Activated CD4-positive, alpha-beta T cell treated with anti-CD3 and anti-CD28 coated beads for 36 hours (primary cell): ENCODE measurements at places on chromosomes 5 and 9. TPM values are rescaled to one million over a fixed set of nuclear protein-coding genes. Genes with fewer than 3 reads are reported as not detected.

Gene FEM1C
- total RNA-seq, result 15.8 TPM

Gene FOXE1
- 0.07 TPM for total RNA-seq

Gene ZNF462
- 0.42 TPM for total RNA-seq

Gene SH2D3C
- 30.3 TPM for total RNA-seq

Gene SH3TC2
- total RNA-seq, result not detected

Gene GRK6
- 110 TPM for total RNA-seq

GRCh38 chr5:179486596-179487051, 63.7 kb upstream of the RUFY1 start:
- DNase-seq, result no peak
- H3K27me3 ChIP-seq, result peaks cover 2% of the 10 kb centered on the region
- no peaks in the 10 kb centered on the region for H3K36me3 ChIP-seq
- H3K27ac ChIP-seq, result no peak overlapping the region

- DNase-seq, result peak; percentile 11
- peaks cover 25% of the 10 kb centered on the region for H3K4me1 ChIP-seq
- no peak overlapping the region for H3K4me3 ChIP-seq
- H3K36me3 ChIP-seq, result no peaks in the 10 kb centered on the region
Observed at GRCh38 chr9:114806526-114806900, 674 bp upstream of the TNFSF15 start.

GRCh38 chr5:146623009-146623408, 107.0 kb upstream of the GPR151 start:
- no peaks in the 10 kb centered on the region for H3K36me3 ChIP-seq
- no peak for DNase-seq
- H3K27me3 ChIP-seq, result peaks cover 3% of the 10 kb centered on the region
- H3K27ac ChIP-seq, result no peak overlapping the region
- no peak overlapping the region for H3K4me3 ChIP-seq

DNA sequence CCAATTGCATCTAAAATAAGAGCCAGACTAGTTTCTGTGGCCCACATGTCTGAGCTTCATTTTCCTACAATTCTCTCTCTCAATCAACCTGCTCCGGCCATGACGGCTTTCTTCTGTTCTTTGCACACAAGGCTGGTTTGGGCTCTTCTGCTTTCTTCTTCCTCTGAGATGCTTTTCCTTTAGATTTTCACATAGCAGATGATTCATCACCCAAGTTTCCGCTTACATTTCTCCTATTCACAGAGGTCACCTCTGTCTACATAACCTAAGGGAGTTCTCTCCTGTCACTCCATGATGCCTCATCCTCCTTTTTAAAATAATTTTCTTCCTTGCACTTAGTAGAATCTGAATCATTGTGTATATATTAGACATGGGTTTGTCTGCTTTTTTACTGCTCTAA, 334.6 kb upstream of the TUSC1 start:
- no peak overlapping the region for H3K27ac ChIP-seq
- no peak overlapping the region for H3K4me3 ChIP-seq
- no peaks in the 10 kb centered on the region for H3K36me3 ChIP-seq
- DNase-seq, result no peak
- H3K4me1 ChIP-seq, result no peaks in the 10 kb centered on the region

GRCh38 chr5:122181863-122182262, 52.5 kb downstream of the ZNF474 start:
- no peak for DNase-seq
- H3K27ac ChIP-seq, result no peak overlapping the region
- H3K36me3 ChIP-seq, result no peaks in the 10 kb centered on the region
- H3K4me1 ChIP-seq, result peaks cover 22% of the 10 kb centered on the region
- no peak overlapping the region for H3K4me3 ChIP-seq

DNA sequence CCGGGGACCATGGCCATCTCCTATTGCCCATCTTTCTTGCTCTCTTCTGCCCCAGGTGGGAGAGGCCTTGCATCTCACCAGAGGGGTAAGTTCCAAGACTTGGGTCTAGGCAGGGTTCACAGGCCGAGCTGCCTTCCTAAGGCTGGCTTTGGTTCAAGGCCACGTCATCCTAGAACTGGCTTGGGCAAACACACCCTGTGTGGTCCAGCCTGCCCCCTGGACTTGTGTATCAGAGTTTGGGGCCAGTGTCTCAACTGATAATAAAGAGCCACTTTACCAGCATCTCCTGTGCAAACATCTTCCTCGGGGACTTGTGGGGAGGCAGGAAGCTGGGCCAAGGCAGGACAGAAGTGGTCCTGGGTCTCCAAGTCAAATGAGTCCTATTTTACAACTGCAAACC, 17.8 kb downstream of the BOD1 start:
- H3K4me3 ChIP-seq, result no peak overlapping the region
- peaks cover 40% of the 10 kb centered on the region for H3K36me3 ChIP-seq

- no peak overlapping the region for H3K27ac ChIP-seq
- DNase-seq, result no peak
- H3K27me3 ChIP-seq, result no peaks in the 10 kb centered on the region
- peaks cover 51% of the 10 kb centered on the region for H3K4me1 ChIP-seq
- H3K4me3 ChIP-seq, result no peak overlapping the region
- peaks cover 42% of the 10 kb centered on the region for H3K36me3 ChIP-seq
Observed at GRCh38 chr5:80865551-80865950, 94.6 kb upstream of the RASGRF2 start.

DNA sequence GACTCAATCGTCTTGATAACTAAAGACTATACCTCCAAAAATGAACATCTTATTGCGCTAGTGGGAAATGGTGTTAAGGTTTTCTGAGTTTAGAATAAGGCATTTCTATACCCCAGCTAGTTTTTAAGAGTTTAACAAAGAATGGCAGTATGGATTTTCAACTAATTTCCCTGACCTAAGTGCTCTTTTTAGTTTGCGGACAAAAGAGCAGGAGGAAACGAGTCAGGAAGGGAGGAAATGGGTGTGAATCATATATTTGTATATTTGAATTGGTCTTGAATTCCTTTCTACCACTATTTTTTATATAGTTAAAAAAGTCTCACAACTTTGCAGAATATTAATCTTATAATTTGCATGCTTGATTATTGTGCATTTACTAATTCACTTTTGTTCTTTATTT, 516.3 kb upstream of the ZNF608 start:
- no peaks in the 10 kb centered on the region for H3K4me1 ChIP-seq
- DNase-seq, result no peak
- H3K27me3 ChIP-seq, result no peaks in the 10 kb centered on the region
- H3K27ac ChIP-seq, result no peak overlapping the region

DNA sequence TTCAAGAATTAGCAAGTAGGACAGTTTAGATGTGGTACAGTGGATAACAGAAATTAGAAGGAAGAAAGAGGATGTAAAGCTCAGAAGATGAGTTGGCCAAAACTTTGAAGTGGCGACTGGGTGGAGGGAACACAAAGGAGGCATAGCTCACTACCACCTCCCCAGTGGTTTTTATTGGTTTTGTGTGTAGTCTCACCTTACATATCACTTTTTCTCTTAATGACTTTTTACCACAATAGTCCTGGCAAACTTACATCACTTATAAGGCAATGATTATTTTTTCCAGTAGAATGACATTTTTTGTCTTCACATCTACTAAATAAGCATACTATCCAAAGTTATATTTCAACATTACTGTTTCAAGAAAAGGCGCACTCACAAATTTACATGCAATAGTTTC, 49.2 kb upstream of the FBN2 start:
- H3K36me3 ChIP-seq, result no peaks in the 10 kb centered on the region
- no peaks in the 10 kb centered on the region for H3K27me3 ChIP-seq
- H3K4me1 ChIP-seq, result no peaks in the 10 kb centered on the region
- DNase-seq, result no peak
- H3K27ac ChIP-seq, result no peak overlapping the region

DNA sequence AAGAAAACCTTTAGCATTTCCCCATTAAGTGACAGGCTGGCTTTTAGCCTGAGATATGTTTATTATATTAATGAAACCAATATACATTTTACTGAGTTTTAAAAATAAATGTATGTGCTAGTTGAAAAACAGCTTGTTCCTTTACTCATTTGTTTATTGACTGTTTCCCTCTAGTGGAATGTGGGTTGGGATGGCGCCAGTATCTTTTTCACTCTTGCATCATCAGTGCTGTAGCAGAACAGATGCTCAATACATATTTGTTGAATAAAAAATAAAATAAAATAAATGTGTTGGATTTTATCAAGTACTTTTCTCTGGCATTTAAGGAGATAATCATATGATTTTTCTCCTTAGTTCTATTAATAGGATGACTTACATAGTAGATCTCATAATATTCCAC, 43.0 kb downstream of the FSTL4 start:
- no peak overlapping the region for H3K4me3 ChIP-seq
- no peaks in the 10 kb centered on the region for H3K4me1 ChIP-seq
- H3K27me3 ChIP-seq, result peaks cover 28% of the 10 kb centered on the region
- no peak overlapping the region for H3K27ac ChIP-seq
- H3K36me3 ChIP-seq, result peaks cover 2% of the 10 kb centered on the region

GRCh38 chr5:134490255-134490924, 35.1 kb upstream of the JADE2 start:
- DNase-seq, result no peak
- H3K27ac ChIP-seq, result no peak overlapping the region
- H3K27me3 ChIP-seq, result no peaks in the 10 kb centered on the region
- H3K36me3 ChIP-seq, result no peaks in the 10 kb centered on the region

- peaks cover 34% of the 10 kb centered on the region for H3K4me1 ChIP-seq
- DNase-seq, result no peak
- H3K4me3 ChIP-seq, result no peak overlapping the region
- H3K27me3 ChIP-seq, result peaks cover 7% of the 10 kb centered on the region
- H3K36me3 ChIP-seq, result peaks cover 6% of the 10 kb centered on the region
- no peak overlapping the region for H3K27ac ChIP-seq
Observed at GRCh38 chr5:160542281-160542680, 120.6 kb downstream of the PTTG1 start.

- H3K27ac ChIP-seq, result no peak overlapping the region
- H3K4me3 ChIP-seq, result no peak overlapping the region
- no peaks in the 10 kb centered on the region for H3K36me3 ChIP-seq
- H3K27me3 ChIP-seq, result no peaks in the 10 kb centered on the region
- H3K4me1 ChIP-seq, result peaks cover 1% of the 10 kb centered on the region
Observed at GRCh38 chr9:112081918-112082729, 93.0 kb downstream of the SUSD1 start.

DNA sequence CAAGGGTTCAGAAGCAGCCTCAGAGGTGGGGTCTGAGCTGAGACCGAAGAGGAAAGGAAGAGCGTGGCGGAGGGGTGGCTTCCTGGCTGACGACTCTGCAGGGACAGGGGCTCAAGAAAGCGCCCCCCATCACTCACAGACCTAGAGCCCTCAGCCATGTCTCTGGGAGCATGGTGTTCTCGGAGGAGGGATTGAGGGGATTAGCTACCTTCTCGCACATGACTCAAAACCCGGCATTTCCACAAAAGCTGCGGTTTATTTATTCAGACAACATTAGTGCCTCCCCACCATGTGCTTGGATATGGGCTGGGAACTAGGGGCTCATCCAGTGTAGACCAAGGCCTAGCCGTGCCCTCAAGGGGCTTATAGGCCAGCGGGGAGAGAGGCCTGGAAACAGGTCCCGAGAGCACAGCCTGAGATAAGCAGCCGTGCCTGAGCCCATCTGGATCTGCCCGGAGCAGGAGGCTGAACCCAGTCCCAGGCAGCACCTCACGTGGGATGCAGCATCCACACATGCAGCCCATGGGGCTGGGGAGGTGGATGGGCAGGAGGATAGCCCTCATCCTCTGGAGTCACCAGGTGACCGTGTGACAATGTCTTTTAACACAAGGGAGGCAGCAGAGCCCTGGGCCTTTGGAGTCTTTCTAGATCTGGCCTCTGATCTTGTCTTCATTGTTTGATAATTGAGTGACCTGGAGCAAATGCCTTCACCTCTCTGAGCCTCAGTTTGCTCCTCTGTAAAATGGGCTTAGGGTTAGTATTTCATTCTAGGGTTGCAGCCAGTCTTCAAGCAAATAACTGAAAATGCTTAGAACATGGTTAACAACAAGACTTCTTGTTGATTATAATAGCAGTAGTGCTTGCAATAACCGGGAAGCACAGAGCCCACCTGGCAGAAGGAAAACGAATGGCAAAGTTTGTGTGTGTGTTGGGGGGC, 878 bp upstream of the HMCN2 start:
- no peak overlapping the region for H3K27ac ChIP-seq
- no peaks in the 10 kb centered on the region for H3K4me1 ChIP-seq
- DNase-seq, result no peak
- peaks cover 62% of the 10 kb centered on the region for H3K27me3 ChIP-seq
- H3K36me3 ChIP-seq, result no peaks in the 10 kb centered on the region

DNA sequence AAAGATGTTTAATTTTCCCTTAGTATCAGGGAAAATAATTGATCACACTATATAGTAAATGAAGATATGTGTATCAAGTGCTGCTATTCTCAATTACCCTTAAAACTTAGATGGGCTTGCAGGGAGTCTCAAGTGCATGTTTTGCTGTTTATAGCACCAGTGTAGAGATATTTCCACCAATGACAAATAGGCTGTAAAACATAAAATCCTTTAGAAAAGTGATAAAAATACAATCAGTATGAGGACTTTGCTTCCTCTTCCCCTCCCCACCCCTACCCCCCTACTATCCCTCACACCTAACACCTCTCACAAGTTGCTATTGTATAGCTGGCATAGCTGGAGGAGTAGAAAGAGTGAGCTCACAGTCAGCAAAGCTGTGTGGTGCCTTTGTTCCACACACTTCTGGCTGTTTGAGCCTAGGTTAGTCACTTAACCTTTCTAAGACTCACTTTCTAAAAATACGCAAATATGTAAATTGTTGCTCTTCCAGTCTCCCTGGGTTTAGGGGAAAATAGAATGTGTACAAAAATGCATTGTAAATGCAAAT, 93.1 kb downstream of the PDE4D start:
- H3K36me3 ChIP-seq, result no peaks in the 10 kb centered on the region
- DNase-seq, result no peak
- H3K27me3 ChIP-seq, result no peaks in the 10 kb centered on the region
- no peak overlapping the region for H3K4me3 ChIP-seq

DNA sequence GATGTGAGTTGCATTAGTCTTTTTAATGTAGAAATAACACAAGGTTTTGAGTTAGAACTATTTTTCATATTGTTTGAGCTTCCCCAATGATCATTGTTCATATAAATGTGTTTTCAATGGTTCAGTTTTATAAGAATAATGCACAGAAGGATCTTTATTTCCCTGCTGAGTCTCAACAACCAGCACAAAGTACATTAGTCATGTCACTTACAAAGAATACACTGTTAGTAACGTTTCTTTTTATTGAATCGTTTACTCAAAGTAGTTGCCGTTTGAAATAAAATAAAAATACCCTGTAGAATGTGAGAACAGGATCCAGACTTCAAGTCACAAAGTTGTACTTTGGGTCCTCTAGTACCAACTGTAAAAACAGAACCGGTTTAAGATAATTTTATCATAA, 41.5 kb downstream of the ERCC8 start:
- no peaks in the 10 kb centered on the region for H3K27me3 ChIP-seq
- DNase-seq, result no peak
- no peak overlapping the region for H3K4me3 ChIP-seq
- H3K36me3 ChIP-seq, result peaks cover 22% of the 10 kb centered on the region
- no peaks in the 10 kb centered on the region for H3K4me1 ChIP-seq

- DNase-seq, result no peak
- peaks cover 17% of the 10 kb centered on the region for H3K27me3 ChIP-seq
- no peak overlapping the region for H3K27ac ChIP-seq
- no peak overlapping the region for H3K4me3 ChIP-seq
- no peaks in the 10 kb centered on the region for H3K4me1 ChIP-seq
Observed at GRCh38 chr9:109537288-109537687, 39.2 kb upstream of the PTPN3 start.

GRCh38 chr9:36346569-36346968, 53.5 kb downstream of the RNF38 start:
- no peak for DNase-seq
- H3K27me3 ChIP-seq, result no peaks in the 10 kb centered on the region
- H3K4me1 ChIP-seq, result peaks cover 9% of the 10 kb centered on the region
- peaks cover 40% of the 10 kb centered on the region for H3K36me3 ChIP-seq
